Natural killer cell (primary cell): ENCODE measurements at places on chromosomes 6 and 20.

DNA sequence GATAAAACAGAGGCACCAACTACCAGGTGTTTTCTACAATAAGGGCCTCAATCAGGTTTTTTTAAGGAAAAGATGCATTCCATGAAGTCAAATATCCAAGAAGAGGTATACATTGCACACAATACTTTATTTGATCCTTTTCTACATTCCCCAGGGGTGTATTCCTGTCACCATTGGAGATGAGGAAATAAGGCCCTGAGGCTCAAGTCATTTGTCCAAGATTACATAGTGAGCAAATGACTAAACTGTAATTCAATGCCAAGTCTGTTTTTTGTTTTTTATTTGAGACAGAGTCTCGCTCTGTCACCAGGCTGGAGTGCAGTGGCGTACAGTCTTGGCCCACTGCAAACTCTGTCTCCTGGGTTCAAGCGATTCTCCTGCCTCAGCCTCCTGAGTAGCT lies 69.2 kb upstream of the CDYL start:
- DNase-seq: no peak

DNA sequence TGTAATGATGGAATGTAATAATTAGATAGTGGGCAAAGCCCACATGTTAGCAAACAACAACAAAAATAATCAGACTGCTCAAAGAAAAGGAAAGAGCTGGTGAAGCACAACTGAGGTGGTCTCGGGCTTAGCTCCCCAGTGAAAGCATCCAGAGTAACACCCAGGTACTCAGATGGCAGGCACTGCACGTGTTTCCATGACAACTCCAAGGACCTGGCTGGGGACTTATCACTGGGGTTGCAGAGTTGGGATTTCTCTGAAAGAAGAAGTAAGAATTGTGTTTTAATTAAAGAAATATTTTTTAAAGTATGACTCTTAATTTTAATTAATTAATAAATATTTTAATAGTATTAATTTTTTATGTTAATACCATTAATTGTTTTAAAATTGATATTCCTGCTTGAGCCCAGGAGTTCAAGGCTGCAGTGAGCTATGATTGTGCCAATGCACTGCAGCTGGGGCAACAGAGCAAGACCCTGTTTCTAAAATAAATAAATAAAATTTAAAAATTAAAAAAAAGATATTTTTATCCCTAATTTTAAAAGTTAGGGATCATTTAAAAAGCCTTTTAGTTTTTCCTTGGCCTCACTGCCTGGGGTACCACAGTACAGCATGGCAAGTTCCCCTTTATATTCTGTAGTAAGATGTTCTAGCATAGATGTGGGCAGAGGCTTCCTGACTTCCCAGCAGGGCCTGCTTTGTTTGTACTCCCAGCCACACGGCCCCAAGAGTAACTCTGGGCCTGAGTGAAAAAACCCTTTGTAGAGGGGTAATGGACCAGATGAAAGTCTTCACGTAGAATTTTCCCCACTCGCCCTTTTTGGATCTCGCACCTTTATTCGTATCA lies 42.2 kb upstream of the UST start:
- no peak for DNase-seq

DNA sequence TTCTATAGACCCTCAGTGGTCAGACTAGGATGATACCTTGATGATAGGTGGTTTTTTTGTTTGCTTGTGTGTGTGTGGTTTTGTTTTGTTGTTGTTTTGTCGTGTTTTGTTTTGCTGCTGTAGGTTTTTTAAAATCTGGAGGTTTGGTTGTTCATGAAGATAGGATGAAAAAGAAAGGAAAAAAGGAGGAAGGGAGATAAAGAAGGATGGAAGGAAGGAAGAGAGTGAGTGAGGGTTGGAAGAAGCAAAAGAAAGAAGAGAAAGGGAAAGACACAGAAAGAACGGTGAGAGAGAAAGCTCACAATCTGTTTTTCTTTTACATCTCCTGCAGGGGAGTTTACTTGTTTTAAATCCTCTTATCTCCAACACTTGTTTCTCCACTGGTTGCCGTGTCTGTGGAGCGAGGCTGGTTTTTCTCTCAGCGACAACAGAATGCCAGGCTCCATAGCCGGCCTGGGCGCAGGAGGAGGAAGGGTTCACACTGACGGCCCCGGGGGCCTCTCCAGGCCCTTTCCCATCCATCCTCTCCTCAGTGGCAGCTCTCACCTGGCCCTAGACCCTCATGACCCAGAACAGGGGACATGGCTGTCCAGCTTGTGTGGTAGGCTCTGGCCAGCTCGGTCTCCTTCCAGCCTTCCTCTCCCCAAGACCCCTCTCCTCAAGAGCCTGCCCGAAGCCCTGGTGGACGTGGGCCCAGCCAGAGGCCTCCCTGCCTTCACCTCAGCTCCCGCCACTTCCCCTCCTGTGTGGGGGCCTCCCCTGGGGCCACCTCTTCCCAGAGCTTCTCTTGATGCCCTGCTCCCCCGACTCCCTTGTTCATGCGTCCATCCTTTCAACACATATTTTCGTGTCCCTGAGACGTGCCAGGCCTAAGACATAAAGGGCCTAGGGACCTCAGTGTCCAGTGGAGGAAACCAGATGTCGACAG lies 168.4 kb downstream of the VEGFA start:
- no peak for DNase-seq

- DNase-seq: no peak
Observed at GRCh38 chr6:150531957-150532356, 67.7 kb upstream of the PLEKHG1 start.

- no peak for DNase-seq
Observed at GRCh38 chr20:46211331-46211722, 93.2 kb downstream of the CD40 start.

DNA sequence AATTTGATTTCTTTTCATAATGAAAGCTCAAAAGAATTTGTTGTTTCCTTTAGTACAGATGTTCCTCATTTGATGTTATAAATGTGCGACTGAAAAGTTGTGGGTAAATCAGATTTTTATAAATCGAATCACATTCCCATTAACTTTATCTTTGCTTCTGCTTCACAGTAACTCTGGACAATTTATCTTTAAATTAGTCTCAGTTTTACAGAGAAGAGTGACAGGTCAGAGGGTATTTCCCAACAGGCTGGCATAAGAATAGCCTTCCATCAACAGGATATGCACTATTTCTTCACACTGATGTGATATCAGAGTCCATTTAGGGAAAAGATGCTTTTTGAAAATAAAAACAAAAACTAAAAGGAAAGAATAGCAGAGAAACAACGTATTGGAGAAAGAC lies 286.9 kb downstream of the FRK start:
- DNase-seq: no peak

DNA sequence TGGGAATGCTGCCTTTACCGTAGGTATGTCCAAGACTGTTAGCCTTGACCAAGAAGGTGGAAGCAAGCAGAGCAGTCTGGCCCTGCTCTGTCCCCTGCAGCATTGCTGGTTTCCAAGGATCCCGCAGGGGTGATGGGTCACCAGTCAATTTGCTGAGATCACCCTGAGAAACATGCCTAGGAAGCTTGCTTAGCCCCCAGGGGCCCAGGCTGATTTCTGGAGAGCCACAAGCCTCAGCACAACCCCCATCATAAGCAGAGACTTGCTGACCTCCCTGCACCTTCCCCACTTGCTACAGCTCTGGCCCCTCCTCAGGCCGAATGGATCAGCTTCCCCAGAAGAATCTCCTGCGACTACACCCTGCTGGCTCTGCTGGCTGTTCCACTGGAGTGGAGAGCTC lies 21.5 kb downstream of the ARHGAP40 start:
- no peak for DNase-seq

GRCh38 chr6:111294374-111294967 lies 188.5 kb downstream of the REV3L start:
- no peak for DNase-seq

- DNase-seq: no peak
Observed at GRCh38 chr6:25511376-25511775, 140.6 kb upstream of the SCGN start.

- DNase-seq: peak; percentile 78
Observed at GRCh38 chr20:8020314-8021079, 936 bp upstream of the TMX4 start.

GRCh38 chr6:154829970-154830369 lies 96.8 kb downstream of the SCAF8 start:
- no peak for DNase-seq

GRCh38 chr20:54587408-54587807 lies 112.0 kb downstream of the DOK5 start:
- DNase-seq: no peak

GRCh38 chr6:148593130-148593812 lies 153.6 kb upstream of the UST start:
- no peak for DNase-seq

DNA sequence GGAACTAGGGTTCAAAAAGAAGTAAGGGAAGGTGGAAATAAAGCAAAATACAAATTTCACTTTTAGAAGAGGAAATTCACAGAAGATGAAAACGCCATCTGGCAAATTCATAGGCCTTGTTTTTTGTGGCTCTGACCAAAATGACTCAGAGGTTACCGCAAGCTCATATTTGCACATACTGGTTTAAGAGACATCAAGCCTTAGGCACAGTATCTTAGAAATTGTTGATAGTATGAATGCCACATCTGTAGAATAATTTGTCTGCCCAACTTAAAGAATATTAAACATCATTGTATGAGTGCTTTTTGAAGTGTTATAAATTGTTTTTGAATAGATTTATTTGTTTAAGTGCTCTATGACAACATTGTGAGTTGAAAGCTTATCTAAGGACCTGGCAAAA lies 10.6 kb downstream of the TAAR1 start:
- no peak for DNase-seq

- DNase-seq: no peak
Observed at GRCh38 chr20:23417861-23418260, 3.4 kb downstream of the NAPB start.

- DNase-seq: no peak
Observed at GRCh38 chr6:90256698-90257485, 39.8 kb downstream of the BACH2 start.

- DNase-seq: peak; percentile 79
Observed at GRCh38 chr20:36591854-36592641, 13.5 kb upstream of the RAB5IF start.

DNA sequence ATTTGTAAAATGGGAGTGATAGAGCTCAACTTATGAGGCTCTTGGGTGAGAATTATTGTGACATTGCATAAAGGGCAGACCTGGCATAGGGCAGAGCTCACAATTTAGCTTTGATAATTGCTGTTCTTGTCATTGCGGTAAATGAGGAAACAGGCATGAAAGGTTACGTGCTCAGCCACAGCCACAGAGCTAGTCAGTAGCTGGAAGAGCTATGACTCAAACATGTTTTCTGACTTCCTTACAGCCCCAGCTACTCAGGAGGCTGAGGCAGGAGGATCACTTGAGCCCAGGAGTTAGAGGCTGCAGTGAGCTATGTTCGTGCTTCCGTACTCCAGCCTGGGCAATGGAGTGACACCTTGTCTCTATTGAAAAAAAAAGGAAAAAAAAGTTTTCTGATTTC lies 3.5 kb upstream of the GHRH start:
- no peak for DNase-seq

DNA sequence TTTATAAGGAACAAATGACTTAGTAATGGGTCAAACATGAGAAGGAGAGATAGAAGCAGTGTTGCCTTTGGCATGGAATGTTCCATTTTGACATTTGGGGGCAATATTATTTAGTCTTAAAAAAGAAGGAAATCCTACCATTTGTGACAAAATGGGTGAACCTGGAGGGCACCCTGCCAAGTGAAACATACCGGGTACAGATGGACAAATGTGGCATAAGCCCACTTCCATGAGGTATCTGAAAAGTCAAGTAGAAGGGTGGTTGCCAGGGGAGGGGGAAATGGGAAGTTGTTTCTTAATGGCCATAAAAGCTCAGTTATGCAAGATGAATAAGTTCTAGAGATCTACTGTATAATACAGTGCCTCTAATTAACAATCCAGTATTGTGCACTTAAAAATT lies 269.3 kb downstream of the TBC1D7 start:
- no peak for DNase-seq

GRCh38 chr20:60422848-60423247 lies 464.6 kb downstream of the CDH26 start:
- no peak for DNase-seq
